ENCODE measurements at places on chromosomes 11 and 22.

- DNase-seq, result no peak
These were observed 4.4 kb upstream of the SYTL2 start for GRCh38 chr11:85815186-85815931.

GRCh38 chr22:46758867-46759290 is 3.6 kb upstream of the TBC1D22A start:
- no peak for DNase-seq

DNA sequence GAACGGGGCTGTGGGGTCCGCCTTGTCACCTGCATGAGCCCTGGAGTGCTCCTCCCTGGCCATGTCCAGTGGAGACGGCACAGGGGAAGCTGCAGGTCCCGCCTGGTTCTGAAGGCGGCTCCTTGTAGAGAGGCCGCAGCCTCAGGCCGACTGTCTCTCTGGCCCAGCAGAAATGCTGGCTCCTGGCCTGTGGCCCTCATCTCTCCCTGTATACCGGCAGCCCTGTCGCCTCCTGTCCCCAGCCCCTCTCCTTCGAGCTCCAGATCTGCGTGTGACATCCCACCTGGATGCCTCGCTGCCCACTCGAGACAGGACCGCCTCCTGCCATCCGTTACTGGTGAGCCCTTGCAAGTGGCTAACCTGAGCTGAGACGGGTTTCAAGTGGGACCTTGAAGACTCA is 73.6 kb downstream of the PHF21B start:
- no peak for DNase-seq

DNA sequence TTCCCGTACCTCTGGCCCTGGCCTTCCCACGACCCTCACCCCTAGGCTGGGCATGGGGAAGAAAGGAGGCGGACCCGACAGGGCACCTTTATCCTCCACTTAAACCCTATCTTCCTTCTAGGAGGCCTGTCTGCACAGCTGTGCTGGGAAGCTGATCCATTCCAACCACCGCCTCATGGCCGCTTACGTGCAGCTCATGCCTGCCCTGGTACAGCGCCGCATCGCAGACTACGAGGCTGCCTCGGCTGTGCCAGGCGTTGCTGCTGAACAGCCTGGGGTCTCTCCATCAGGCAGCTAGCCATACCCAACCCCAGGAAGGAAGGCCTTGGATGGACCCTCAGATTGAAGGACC is 599 bp downstream of the TIMM10B start:
- no peak for DNase-seq

DNA sequence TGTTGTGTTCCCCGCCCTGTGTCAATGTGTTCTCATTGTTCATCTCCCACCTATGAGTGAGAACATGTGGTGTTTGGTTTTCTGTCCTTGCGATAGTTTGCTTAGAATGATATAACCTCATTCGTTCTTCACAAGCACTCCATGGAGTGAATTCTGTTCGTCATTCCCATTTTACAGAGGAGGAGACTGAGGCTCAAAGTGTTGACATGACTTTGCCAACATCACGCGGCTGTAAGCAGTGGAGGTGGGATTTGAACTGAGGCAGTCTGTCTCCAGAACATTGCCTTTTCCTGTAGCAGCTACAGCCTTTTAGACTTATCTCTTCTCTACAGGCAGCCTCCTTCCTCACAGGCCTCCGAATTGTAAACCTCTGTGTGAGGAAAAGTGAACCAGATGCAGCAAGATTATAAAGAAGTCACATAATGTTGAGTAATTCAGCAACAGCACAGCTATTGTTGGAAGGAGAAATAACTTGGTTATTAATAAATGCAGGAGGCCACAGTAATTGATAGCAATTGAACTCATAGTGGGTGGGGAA is 74.6 kb downstream of the MYO18B start:
- no peak for DNase-seq

GRCh38 chr22:28373831-28374230 is 305.8 kb downstream of the TTC28 start:
- DNase-seq, result no peak

DNA sequence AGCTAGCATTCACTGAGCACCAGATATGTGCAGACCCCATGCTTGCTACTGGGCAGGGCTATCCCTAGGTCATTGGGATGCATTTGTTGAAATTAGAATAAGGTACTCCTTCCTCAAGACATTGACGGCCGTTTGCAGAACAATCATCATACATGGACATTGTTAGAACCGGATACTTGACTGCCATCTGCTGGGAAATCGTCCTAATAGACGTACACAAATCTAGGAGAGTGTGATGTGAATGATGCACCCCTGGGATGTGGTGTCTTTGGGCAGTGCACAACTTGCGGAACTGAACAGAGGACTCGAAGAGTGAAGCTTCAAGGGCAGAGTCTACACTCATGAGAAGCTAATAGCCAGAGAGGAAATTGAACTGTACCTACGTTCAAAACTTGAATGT is 35.9 kb downstream of the MYO18B start:
- no peak for DNase-seq

- no peak for DNase-seq
These were observed 19.8 kb upstream of the GNB1L start for GRCh38 chr22:19874307-19875060.

DNA sequence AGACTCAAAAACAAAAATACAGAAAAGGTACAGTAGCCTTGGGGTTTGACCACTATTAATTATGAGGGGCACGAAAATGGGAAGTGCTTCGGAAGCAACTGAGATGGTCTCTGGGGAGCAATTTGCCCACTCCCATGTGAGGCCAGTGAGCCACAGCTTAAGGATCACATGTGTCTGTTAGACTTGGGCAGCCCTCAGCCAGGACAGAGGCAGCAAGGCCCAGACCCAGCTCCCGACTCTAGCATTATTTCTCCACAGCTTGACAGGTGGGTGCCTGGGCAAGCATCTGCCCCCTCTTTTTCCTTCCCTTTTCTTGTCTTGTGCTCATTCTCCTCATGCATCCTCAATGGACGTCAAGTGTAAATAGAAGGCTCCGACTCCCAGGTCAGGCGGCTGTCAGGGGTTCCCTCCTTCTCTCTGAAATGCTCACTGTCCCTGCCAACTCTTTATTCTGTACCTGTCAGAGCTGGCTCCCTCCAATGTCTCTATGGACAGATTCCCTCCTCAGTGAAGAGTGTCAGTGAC is 137.0 kb upstream of the RCN1 start:
- DNase-seq, result no peak

GRCh38 chr11:115475564-115475963 is 28.7 kb downstream of the CADM1 start:
- DNase-seq, result no peak

DNA sequence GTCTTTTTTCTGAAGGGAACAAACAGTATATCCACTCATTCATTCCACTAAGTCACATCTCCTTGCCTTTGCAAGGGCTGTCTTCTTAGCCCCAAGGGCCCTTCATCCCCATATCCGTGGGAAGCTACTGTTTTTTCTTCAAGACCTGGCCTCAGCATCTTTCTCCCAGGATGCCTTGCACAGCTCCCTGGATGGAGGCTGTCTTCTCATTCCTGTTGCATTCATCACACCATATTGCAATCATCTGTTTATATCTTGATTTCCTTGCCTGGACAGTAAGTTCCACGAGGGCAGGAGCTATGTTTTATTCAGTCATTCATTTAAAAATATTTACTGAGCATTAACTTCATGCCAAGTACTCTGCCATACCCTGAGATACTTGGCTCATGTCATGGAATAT is 29.3 kb upstream of the NECTIN1 start:
- DNase-seq, result no peak

DNA sequence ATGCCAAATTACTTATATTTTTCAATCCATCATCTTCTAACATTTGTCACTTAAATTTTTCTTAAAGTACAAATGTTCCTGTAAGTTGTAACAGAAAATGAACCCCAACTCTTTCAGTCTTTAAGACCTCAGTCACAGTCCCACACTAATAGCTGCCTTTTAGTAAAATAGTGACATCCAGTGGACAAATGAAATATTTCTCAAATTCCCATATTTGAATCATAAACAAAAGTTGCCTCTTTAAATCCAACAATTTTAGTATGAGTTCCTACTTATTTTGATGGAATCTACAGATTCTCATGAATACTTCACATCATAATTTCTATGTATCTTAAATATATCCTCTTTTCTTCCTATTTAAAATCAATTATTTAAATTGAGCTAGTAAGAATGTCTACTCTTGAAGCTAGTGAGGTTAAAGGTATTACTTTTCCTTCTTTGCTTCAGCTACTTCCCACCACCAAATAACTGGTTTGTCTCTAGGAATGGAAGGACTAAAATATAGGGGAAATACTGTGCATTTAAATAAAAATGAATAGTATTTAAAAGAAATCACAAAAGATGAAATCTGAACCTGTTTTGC is 9.2 kb downstream of the LIN7C start:
- DNase-seq, result no peak

GRCh38 chr11:103070142-103070541 is 21.8 kb downstream of the DCUN1D5 start:
- no peak for DNase-seq

DNA sequence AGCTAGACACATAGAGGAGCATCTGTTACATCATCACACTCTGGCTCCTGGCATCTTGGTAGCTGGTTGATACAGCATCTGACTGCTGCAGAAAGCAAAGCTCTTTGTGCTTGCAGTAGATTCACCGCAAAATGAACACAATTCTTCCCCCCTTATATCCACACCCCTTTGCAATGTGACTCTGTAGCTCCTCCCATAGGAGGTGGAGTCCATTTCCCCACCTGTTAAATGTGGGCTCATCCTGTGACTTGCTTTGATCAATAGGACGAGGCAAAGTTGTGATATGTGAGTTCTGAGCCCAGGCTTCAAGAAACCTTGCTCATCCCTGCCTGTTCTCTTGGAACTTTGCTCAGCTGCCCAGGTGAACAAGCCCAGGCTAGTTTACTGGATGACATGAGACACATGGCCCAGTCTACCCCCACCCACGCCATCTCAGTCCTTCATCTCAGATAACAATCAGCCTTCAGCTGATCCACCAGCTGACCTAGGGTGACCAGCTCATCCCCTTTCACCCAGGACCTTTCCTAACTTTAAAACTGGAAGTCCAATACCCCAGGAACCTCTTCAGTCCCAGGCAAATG is 272.2 kb downstream of the TENM4 start:
- DNase-seq, result no peak

- DNase-seq, result no peak
These were observed 59.7 kb upstream of the BARX2 start for GRCh38 chr11:129315781-129316579.

GRCh38 chr22:31897842-31898805 is 46.2 kb upstream of the YWHAH start:
- DNase-seq, result no peak

GRCh38 chr22:49657275-49657973 is 170.2 kb downstream of the BRD1 start:
- DNase-seq, result peak; percentile 38

DNA sequence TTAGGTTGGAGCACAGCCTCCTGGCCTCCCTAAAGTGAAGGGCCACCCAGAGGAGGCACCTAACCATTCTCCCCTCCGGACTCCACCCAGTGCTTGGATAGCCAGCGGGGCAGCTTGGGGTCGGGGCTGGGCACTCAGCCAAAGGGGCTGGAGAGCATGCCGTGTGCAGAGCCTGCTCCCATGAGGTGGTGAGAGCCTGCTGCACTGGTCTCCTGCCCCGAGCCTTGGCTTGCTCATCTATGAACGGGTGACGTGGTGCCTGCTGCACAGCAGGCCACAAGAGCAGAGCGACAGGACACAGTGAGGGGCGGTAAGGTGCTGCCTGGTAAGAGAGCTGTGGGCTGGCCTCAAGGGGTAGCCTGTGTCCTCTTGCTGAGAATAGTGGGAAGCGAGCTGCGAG is 14.0 kb upstream of the CCDC188 start:
- no peak for DNase-seq

GRCh38 chr11:118064956-118065355 is 11.9 kb upstream of the TMPRSS4 start:
- no peak for DNase-seq

GRCh38 chr22:50399751-50400331 is 56.7 kb downstream of the PPP6R2 start:
- no peak for DNase-seq

DNA sequence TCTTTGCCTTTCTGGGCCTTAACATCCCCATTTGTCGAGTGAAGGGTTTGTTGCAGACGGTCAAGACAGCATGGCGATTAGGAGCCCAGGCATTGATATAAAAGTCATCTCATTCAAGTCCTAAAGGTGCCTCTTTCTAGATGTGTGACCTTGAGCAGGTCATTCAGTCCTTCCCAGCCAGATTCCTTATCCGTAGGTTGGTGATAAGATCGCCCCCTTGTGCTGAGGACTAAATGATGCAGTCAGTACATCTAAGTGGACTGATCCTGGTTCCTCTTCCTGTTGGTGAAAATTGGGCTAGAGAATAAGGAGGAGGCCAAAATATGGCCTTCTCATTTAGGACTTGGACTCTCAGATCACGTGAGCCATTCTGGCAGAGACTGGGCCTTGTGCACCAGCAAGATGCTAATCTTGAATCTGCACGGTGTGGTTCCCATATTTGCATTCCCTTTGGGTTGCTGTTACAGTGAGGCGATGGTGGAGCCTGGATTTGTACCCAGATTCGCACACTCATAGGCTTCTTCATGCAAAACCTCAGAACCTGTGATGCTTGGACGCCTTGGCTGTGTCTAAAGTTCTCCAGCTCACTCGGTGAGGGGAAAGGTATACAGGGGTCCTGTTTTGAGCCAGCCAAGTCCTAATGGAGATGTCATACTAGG is 156.8 kb downstream of the MYO18B start:
- DNase-seq, result no peak

- no peak for DNase-seq
These were observed 77.9 kb upstream of the USP47 start for GRCh38 chr11:11763796-11764422.

- no peak for DNase-seq
These were observed 30.1 kb upstream of the KCNJ11 start for GRCh38 chr11:17418444-17419081.

GRCh38 chr22:19174106-19175025 is 4.2 kb downstream of the SLC25A1 start:
- no peak for DNase-seq

DNA sequence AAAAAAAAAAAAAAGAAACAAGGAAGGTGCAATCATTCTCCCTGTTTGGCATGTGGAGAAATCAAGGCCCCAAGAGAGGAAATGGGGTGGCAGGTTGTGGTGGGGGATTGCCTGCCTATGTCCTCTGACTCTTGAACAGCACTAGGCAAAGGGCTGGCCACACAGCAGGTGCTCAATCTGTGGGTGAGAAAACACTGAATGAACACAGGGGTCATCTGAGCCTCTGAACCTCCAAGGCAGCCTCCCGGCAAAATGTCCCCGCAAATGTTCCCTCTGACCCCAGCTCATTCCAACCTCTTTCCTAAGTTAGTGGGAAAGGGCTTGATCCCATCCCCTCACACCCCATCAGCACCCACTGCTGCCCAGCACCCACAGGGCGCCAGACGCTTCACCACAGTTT is 4.6 kb downstream of the PLA2G6 start:
- no peak for DNase-seq

DNA sequence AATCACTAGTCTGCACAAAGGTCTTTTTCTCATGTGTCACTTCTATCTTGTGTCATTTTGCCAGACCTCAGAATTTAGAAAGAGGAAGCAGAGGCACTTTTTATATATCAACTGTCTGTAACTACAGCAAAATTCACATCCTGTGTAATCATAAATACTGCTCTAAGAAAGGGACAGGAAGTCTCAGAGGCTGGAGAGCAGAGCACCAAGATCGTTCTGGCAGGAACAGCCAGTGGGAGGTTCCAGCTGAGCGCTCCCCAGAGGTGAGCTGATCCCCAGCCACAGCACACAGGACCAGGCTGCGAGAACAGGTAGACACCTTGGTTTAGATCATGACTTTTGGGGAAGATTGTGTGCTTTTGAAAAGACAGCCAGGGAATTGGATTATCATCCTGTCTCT is at the start of gene MS4A7:
MS4A7 (plus strand) TSS at position 179 of the 400 bp plus-strand sequence. CDS start 4,610 bp downstream, outside the sequence.
- DNase-seq, result no peak

All from stimulated activated CD4-positive, alpha-beta T cell treated with anti-CD3 and anti-CD28 coated beads, Interleukin-15, amount 100 ng/mL, for 1 hour (primary cell).